SW480 (cell line): ENCODE measurements at places on chromosomes 2 and 18.
A peak's percentile ranks its signal among the peaks of the same experiment; 100 is the strongest.

GRCh38 chr2:102880731-102881130 lies 118.9 kb downstream of the TMEM182 start:
- no peak for DNase-seq

GRCh38 chr18:68564961-68565360 lies 149.9 kb downstream of the TMX3 start:
- DNase-seq: no peak

DNA sequence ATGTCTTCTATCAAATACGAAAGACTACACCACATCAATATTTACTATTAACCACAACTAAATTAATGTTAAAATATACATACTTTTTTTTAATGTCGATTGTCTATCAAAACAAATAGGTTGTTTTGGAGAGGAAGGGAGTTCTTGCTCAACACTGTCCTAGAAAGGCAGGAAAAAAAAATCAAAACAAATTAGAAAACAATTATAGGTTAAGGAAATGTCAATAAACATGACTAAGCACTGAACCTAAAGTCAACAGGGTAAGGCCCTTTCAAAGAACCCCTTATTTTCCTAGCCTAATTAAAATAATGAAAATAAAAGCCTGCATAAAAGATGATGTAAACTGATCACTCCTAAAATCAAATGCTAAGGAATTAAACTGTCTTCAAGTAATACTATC lies 2.8 kb downstream of the CEP76 start:
- DNase-seq: no peak

DNA sequence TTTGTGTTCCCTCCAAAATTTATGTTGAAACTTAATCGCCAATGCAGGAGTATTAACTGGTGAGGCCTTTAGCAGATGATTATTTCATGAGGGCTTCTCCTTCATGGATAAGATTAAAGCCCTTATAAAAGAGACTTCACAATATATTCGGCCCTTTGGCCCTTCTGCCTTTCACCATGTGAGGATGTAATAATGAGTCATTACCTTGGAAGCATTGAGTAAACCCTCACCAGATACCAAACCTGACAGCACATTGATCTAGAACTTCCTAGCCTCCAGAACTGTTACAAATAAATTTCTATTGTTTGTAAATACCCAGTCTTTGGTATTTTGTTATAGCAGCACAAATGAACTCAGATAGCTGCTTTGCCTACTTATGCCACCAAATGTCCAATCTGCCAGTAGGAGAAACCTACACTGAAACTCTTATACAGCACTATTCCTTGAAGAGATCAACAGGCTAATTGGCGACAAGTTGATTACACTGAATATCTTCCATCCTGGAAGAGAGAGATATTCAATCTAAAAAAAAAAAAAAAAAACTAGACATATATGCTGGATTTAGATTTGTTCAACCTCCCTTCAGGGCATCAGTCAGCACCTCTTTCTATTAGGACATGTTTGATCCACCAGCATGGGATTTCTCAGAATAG lies 125.9 kb upstream of the COL5A2 start:
- DNase-seq: no peak

- peak; percentile 14 for DNase-seq
Observed at GRCh38 chr2:84459944-84460429, 907 bp upstream of the SUCLG1 start.

GRCh38 chr2:12416600-12416999 lies 300.1 kb upstream of the TRIB2 start:
- peak; percentile 63 for DNase-seq

DNA sequence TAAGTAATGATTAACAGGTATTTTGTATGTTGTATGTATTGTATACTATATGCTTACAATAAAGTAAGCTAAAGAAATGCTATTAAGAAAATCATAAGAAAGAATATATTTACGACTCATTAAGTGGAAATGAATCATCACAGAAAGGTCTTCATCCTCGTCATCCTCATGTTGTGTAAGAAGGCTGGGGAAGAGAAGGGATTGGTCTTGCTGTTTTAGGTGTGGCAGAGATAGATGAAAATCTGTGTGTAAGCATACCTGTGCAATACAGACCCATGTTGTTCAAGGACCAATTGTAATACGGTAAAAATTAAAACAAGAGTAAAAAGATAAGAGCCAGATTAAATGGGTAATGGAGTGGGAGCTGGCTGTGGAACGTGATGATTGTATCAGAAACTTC lies 16.6 kb downstream of the SLC35F5 start:
- DNase-seq: no peak

GRCh38 chr18:22983175-22983574 lies 50.0 kb downstream of the RBBP8 start:
- peak; percentile 45 for DNase-seq

DNA sequence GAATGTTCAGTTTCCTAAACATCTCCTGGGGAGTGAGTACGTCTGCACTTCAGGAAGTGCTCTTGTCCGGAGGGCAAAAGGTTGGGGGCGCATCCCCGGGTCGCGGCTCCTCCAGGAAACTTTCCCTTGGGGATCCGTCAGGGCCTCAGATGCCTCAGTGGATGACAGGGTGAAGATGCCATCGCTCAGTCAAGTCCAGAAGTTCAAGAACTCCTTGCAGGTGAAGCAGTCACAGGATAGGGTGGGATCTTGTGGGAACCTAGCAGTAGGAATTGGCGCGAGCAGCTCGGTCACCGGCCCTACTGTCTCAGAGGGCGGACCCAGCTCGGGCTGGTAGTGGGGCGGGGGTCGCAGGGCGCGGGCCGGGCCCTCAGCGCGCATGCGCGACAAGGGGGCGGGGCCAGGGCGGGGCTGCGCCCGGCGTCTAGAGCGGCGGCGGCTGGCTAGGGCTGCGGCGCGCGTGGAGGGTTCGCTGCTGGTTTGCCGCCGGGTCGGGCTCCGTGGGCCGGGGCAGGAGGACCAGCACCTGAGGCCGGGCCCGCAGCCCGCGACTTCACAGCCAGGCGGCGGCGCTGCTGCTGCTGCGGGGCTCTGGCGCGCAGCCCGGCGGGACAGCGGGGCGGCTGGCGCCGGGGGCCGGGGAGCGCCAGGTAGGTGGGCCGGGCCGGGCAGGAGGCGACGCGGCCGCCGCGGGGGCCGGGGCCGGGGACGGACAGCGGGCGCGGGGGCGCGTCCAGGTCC lies at the start of gene INPP4A:
INPP4A (plus strand) TSS at position 423 of the 741 bp plus-strand sequence. CDS start 75,191 bp downstream, outside the sequence.
- peak; percentile 75 for DNase-seq

GRCh38 chr2:170369228-170369627 lies 191.3 kb downstream of the MYO3B start:
- no peak for DNase-seq

GRCh38 chr2:1450915-1451314 lies 37.7 kb downstream of the TPO start:
- DNase-seq: no peak

DNA sequence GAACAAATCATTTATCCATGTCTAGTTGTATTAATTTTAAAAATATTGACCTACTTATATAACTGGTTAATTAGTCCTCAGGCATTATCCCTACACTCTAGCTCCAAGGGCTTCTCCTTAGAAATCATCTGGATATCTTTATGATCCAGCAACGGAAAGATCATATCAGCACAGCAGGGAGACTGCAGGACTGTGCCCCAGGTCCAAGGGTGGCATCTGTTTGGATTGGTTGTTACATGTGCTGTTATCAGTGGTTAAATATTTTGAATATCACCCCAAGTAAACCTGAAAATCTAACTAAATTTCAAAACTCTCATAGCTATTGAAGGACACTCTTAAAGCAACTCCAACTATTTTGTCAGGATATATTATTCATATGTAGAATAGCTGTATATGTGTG lies 556.2 kb upstream of the ZEB2 start:
- no peak for DNase-seq

DNA sequence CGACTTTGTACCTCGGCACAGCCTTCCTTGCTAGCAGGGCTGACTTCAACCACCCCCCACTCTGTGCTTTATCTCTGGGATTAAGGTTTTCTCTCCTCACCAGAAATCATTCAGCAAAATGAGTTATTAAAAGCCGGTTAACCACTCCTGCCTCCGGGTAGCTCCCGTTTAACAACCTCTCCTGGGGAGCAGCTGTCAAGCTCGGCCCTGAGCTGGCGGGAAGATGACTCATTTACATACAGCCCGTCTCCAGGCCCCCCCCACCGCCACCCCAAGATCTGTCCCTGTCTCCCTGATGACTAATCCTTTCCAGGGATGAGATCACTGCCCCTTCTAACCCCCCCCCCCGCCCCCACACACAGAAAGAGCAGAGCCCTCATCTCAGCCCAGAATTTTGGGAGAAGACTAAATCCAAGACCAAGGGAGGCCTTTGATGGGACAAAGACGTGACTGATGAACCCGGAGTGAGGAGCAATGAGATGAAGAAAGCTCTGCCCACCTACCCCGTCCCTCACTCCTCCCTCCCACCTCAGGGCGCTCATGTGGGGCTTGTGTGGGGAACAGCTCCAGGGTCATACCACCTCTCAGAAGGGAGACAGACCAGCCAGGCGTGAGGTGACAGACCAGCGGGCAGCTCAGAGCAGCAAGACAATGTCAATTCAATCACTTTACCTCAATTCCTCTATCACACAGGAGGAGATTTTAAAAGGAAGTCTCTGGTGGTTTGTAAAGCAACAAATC lies 131.4 kb downstream of the MSH2 start:
- peak; percentile 79 for DNase-seq

DNA sequence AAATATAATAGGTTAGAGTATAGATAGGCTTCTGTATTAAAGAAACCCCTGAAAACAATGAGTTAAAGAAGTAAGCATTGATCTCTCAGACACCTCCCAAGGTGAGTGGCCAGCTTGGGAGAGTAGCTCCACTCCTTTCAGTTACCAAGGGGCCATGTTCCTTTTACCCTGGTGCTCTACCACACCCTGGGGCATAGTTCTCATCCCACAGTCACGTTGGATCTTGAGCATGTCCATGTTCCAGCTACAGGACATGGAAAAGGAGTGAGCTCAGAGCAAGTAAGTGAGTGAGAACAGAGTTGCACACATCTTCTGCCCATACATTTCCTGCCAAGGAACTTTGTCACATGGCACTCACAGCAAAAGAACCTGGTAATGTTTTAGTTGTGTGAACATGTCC lies 325.9 kb upstream of the SLC39A10 start:
- DNase-seq: peak; percentile 17

GRCh38 chr18:42509750-42510415 lies 554.8 kb downstream of the PIK3C3 start:
- no peak for DNase-seq

- no peak for DNase-seq
Observed at GRCh38 chr2:219041252-219041651, at the start of gene CFAP65. CFAP65 (minus strand) TSS chr2:219041516; CDS start chr2:219039048, 2,468 bp downstream.

- no peak for DNase-seq
Observed at GRCh38 chr2:217288472-217289063, 428.7 kb upstream of the TNP1 start.

DNA sequence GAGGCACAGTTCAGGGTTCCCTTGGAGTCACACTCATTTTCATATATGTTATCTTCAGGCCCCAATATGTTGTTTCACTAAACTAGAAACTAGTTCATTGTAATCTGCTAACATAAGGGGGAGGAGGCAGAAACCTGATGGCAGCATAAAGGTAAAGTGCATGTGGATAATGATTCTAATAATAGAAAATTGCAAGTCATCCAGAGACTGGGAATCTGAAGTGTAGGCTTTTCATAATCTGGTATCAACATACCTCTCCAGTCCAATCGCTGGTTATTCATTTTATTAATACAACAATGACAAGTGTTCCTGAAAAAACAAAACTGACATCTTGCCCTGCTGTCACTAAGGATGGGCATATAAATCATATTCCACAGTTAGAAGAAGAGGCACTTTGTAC lies 326.3 kb upstream of the ZNF804A start:
- no peak for DNase-seq

DNA sequence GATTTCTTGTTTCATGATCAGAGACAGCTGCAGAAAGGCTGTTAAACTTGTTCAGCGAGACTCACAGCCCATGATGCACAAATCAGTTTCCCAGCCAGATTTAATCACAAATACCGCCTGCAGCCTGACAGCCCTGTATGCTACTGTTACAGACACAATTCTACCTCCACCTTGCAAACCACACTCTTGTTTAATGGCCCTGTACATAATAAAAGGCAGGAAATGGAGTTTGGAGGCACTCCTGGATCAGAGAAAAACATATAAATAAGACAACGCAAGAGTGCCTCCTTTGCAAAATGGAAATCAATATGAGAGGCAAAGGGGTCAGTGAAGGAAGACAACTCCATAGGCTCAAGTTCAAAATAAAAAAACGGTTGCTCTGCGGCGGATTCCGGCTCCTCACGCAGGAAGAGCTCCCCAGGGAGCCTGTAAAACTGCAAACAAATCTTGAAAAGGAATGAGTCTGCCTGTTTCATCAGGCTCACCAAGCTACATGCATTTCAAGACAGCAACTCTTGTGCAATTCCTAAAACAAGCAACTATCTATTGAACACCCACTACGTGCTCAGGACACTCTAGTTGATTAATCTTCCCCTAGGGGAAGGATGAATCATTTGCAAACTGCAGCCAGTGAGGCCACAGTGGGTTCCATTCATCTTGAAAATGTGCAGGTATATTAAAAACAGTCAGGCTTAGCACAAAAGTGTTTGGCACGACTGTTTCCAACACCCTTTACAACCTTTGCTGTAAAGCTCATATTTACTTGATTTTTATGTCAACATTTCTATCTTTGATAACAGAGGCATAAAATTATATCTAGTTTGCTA lies 37.5 kb downstream of the TBC1D8 start:
- DNase-seq: peak; percentile 25

DNA sequence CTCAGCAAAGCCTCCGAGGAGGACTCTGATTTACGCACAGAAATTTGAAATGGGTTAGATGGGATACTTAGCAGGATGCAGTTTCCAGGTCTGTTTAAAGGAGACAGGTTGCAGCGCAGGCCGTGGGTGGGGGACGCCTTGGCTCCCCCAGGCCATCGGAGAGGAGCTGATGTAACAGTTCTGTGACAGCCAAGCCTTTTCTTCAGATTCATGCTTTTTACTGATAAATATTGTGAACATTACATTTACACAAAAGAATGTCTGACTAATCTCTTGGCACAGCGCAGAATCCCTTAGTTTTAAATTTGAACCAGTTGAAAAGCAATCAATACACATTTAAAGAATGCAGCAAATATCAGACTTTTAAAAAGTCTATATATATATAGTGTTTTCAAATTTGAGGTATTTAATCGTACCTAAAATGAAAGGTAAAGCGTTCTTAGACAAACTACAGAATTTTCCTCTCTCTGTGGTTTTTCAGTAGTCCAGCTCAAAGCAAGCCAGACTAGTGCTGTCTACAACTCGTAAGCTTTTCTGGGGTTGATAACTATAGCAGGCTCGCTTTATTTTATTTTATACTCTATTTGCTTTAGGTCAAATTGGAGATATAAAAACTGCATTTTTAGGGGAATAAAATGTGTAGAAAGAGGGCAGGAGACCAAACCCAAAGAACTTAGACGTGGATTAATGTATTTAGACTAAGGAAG lies 221.9 kb downstream of the PIEZO2 start:
- no peak for DNase-seq

GRCh38 chr18:30622104-30622503 lies 420.4 kb downstream of the DSC3 start:
- no peak for DNase-seq

- peak; percentile 6 for DNase-seq
Observed at GRCh38 chr2:67268797-67269196, 128.3 kb upstream of the ETAA1 start.
